AG20443 (cell line): ENCODE measurements at places on chromosomes 2 and 18.
A peak's percentile ranks its signal among the peaks of the same experiment; 100 is the strongest.

- no peak for DNase-seq
Observed at GRCh38 chr2:49111456-49111855, 42.9 kb downstream of the FSHR start.

DNA sequence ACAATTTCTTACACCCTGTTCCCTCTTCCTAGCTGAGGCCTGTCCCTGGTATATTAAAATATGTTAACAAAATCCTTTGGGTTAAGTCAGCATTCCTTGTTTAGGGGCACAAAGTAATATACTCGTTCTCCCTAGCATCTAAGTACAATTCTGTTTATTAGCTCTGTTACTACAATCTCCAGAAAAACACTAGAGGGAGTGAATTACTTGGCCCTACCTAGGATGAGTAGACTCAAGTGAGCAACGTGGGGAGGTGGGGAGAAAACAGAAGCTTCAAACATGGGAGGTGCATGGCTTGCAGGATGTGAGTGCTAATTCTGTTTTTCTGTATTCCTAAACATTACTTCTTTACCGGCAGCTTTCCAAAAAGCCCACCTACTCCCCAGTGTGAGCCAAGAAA lies 89.7 kb downstream of the FSIP2 start:
- no peak for DNase-seq

DNA sequence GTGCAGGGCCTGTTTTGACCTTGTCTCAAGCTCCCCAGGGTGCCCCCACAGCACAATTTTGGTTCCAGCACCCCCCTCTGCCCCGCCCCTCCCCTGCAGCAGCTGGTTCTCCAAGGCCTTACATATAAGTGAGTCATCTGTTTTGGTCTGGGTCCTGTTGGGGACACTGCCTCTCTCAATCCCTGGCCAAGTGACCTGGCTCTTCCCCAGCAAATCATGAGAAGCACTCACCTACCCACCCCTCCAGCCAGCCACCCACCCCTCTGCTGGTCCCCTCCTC lies 90.5 kb downstream of the INHBB start:
- DNase-seq, result peak; percentile 55

GRCh38 chr2:232170396-232170795 lies 208.2 kb upstream of the ALPP start:
- no peak for DNase-seq

- DNase-seq, result no peak
Observed at GRCh38 chr2:237200462-237200861, 114.8 kb downstream of the COPS8 start.

DNA sequence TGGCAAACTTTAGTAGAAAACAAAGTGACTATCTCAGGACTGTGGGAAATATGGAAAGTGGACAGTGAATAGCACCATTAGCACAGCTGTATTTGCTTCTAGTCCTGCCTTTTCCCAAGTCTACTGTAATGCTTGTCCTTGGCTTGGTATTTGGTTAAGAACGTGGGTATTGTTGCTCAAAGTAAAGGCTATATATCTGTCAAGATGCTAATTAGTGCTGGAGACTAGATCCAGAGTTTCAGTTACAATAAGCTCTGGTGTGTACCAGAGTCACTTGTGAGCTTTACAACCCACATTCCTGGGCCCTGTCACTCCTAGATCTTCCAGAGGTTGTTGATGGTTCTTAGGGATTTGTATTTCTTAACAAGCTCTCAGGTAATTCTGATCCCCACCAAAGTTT lies 313.6 kb downstream of the SLC8A1 start:
- no peak for DNase-seq

DNA sequence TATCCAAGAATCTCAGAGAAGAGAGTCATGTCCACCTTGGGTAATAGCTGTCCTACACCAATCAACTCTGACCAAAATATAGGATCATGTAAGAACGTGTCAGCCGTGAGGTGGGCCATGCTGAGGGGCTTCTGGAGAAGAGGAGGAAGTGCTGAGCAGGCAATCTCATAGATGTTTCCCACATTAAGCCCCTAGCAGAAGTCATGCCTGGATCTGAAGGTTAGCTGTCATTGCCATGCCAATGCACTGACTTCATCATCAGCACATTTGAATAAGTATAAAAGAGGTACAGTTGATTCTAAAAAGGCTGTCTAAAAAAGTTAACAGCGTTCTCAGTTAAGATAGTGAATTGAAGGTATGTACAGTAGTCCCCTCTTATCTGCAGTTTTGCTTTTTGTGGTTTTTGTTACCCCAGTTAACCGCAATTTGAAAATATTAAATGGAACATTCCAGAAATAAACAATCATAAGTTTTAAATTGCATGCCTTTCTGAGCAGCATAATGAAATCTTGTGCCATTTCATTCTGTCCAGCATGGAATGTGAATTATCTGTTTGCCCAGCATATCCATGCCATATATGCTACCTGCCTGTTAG lies 67.2 kb upstream of the TMEM17 start:
- DNase-seq, result no peak

DNA sequence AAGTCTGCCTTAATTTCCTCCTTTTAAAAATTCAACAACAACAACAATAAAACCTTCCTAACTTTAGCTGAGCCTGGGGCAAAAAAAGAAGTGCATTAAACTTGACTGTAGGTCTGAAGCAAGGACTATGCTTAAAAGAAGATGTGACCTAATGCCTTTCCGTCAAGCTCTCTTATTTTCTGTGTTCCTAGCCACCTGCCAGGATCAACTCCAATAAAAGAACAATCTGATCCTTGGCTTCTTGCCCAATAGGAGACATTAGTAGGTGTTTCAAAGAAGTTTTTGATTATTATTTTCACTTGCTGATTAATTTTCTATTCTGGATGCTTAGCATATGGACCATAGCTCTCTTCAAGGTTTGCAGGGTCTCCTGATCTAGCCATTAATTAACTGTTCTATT lies 237.5 kb downstream of the STK39 start:
- DNase-seq, result no peak

- no peak for DNase-seq
Observed at GRCh38 chr2:45691171-45691999, 39.9 kb downstream of the PRKCE start.

DNA sequence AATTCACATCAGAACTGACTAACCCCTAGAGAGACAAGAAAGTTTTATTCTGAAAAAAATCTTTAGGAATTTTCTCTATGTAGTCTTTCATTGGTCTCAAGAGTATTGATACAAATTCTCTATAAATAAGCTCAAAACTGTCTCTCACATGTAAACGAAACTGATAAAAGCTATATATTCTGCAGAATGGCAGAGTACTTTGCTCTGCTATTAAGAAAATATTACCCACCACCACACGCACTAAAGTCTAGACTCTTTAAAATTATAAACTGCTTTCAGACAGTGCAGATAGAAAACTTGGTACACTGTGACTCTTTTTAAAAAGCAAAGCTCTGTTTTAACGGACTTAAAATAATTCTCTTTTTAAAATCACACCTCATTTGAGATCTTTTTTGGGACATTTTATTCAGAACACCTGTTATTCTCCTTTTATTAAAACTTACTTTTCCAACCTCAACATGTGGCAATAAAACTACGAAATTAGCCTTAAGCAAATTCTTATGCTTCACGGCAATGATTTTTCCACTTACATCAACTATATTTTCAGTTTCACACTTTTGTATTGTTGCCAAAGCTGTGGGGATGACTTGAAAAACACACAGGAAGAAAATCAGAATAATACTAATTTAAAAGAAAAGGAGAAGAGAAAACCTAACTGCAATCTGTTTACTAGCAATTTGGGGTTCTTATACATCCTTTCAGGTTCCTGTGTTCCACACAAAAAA lies 58.0 kb downstream of the CCDC88A start:
- DNase-seq, result no peak

GRCh38 chr2:136107051-136108033 lies 10.6 kb downstream of the CXCR4 start:
- no peak for DNase-seq

GRCh38 chr2:12587228-12587627 lies 129.5 kb upstream of the TRIB2 start:
- DNase-seq, result no peak

DNA sequence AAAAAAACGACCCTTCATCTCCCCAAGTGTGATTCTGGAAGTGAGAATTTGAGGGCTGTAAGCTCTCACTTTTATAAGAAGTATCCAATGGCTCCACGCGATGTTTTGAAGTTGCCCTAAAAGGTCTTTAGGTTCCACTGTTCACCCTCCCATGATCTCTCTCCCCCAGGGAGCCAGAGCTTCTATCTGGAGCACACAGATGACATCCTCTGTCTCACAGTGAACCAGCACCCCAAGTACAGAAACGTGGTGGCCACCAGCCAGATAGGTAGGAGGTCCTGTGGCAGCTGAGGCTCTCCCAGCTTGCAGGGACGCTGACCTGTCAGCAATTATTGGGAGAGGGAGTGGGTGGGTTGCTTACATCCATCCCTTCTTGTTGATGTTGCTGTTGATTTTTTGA lies 97.8 kb downstream of the RTN4 start:
- DNase-seq, result no peak

DNA sequence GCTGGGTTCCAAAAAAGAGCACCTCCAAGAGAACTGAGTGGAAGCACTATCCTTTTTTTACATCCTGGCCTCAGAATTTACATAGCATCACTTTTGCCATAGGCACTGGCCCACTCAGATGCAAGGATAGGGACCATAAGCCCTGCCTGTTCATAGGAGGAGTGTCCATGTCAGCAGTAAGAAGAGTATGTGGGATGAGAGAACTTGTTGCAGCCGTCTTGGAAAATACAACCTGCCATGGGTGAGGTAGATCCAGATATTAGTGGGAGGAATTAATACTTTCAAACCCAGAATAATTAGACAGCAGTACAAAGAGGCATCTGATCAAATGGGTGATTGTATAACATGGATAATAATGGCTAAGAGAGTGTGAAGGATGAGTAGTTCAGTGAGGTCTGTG lies 110.7 kb upstream of the CELF4 start:
- DNase-seq, result no peak

- no peak for DNase-seq
Observed at GRCh38 chr18:6814882-6815425, 85.4 kb downstream of the ARHGAP28 start.

- no peak for DNase-seq
Observed at GRCh38 chr2:126891681-126892500, 6.8 kb upstream of the TEX51 start.

DNA sequence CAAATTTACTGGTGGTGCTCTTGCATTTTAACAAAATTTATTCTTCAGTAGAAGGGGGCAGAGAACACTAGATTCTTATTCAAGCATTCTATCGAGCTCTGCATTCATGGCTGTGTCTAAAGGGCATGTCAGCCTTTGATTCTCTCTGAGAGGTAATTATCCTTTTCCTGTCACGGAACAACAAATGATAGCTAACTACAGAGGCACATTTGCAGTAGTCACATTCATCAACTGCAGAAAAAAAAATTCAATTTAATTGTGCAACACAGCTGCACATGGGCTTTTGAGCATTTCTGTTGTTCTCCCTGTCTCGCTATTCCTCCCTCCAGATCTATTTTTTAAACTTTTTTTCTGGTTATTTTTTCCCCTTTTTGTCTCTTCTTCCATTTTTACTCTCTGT lies 13.0 kb upstream of the DLX1 start:
- DNase-seq, result no peak

GRCh38 chr2:18379870-18380269 lies 180.6 kb downstream of the RDH14 start:
- DNase-seq, result no peak

GRCh38 chr2:157789256-157789655 lies 86.9 kb downstream of the ACVR1 start:
- DNase-seq, result peak; percentile 11

DNA sequence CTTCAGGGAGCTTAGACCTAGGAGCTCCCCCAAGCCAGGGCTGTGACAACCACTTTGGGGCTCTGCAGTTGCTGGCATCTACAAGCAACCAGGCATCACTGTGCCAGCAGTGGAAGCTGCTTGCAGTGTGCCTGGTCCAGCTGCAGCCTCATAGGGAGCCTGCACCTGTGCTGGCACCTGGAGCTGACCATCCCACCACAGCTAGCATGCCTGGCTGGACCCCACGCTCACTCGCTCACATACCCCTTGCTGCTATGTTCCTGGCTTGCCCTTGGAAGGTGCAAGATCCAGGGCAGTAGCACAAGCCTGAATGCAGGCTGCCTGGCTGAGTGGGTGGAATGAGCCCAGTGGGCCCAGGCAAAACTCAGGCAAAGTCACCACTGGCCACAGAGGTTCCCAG lies 82.5 kb downstream of the ZNF804A start:
- DNase-seq, result no peak

DNA sequence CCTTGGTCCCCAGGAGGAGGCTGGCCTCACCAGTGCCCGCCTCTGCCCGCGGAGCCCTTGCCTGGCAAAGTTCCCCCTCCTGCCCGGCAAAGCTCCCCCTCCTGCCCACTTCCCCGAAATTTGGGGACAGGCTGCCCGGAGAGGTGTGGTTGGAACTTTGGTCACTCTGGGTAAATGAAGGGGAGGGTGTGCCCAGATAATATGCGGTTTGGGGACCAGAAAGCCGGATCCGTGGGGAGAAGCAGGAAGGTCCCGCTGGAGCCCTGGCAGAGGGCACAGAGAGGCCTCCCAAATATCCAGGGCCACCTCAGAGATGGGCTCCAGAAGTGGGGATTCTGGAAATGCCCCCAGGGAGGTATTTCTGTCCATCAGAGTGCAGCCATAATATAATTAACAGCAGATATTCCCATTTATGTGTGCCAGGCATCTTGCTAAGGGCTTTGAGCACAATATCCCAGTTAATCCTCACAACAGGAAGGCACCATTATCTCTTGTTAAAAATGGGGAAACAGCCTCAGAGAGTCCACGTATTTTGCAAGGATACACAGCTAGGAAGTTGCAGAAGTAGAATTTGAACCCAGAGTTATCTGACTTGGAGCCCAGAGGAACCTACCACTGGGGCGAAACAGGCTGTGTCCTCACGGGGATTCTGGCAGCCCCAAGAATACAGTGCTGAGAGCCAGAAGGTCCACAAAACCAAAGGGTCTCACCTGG lies 914 bp downstream of the STEAP3 start:
- DNase-seq, result no peak

- no peak for DNase-seq
Observed at GRCh38 chr2:190452433-190452832, 44.3 kb downstream of the MFSD6 start.

- DNase-seq, result no peak
Observed at GRCh38 chr2:58756336-58756735, 515.2 kb upstream of the FANCL start.

- DNase-seq, result no peak
Observed at GRCh38 chr2:101486258-101486701, 11.4 kb upstream of the RFX8 start.

- no peak for DNase-seq
Observed at GRCh38 chr2:69216535-69217332, 170.3 kb downstream of the GFPT1 start.

- peak; percentile 6 for DNase-seq
Observed at GRCh38 chr18:27921904-27922751, 254.8 kb downstream of the CDH2 start.

- peak; percentile 96 for DNase-seq
Observed at GRCh38 chr2:224039080-224039769, at the start of gene SERPINE2. Gene SERPINE2 (minus strand): TSS chr2:224039286. CDS start chr2:224001900, 37,386 bp downstream.
